Neural crest cell (in vitro differentiated cells): ENCODE measurements at places on chromosomes 7 and 10.
A peak's percentile ranks its signal among the peaks of the same experiment; 100 is the strongest.

GRCh38 chr7:30510124-30511075 lies 5.8 kb upstream of the GGCT start:
- DNase-seq = no peak

GRCh38 chr10:86392723-86393094 lies 26.1 kb upstream of the GRID1 start:
- DNase-seq = no peak

DNA sequence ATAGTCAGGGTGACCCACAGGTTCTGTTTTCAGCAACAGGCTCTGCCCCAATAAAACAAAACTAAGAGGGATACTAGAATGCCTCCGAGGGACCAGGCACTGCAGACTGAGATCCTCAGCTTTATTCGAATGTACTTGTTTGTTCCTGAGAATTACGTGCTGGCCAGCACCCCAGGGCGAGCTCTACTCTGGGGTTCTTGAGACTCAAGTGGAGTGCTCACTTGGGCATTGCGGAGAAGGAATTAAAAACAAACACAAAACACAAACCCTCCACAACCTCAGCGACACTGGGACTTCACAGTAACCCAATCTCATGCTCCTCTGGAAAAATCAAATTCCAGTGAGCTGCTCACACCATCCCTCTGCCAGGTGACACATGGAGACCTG lies 250.7 kb downstream of the TNS3 start:
- no peak for DNase-seq

- no peak for DNase-seq
Observed at GRCh38 chr10:60429084-60429849, 39.6 kb upstream of the ANK3 start.

GRCh38 chr7:30750010-30750409 lies 1.9 kb upstream of the INMT start:
- DNase-seq = no peak

GRCh38 chr10:96655461-96656197 lies 64.7 kb downstream of the PIK3AP1 start:
- no peak for DNase-seq

- DNase-seq = no peak
Observed at GRCh38 chr7:132680590-132680989, 104.3 kb upstream of the PLXNA4 start.

DNA sequence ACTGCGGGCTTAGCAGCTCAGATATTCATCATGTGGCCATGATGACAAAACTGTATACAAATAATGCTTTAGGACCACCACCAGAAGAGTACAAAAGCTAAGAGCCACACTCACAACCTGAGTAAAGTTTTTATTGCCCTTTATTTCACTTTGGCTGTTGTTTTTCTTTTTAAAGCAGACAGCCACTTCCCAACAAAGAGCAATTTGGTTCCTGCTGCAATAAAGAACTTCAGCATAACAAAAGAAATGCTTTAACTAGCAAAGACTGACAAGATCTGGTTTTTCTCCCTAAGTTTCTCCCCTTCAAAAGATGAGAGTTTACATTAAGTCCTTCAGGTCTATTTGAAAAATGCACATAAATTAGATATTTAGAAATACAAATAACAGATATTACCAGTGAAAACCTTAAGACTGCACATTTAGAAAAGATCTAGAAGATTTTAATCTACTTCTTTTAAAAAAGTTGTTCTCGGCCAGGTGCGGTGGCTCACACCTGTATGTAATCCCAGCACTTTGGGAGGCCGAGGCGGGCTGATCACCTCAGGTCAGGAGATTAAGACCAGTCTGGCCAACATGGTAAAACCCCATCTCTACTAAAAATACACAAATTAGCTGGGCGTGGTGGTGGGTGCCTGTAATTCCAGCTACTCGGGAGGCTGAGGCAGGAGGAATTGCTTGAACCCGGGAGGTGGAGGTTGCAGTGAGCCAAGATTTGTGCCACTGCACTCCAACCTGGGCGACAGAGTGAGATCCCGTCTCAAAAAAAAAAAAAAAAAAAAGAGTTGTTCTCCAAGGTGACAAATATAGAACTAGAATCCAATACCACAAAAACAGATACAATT lies 59.4 kb downstream of the WAPL start:
- no peak for DNase-seq

DNA sequence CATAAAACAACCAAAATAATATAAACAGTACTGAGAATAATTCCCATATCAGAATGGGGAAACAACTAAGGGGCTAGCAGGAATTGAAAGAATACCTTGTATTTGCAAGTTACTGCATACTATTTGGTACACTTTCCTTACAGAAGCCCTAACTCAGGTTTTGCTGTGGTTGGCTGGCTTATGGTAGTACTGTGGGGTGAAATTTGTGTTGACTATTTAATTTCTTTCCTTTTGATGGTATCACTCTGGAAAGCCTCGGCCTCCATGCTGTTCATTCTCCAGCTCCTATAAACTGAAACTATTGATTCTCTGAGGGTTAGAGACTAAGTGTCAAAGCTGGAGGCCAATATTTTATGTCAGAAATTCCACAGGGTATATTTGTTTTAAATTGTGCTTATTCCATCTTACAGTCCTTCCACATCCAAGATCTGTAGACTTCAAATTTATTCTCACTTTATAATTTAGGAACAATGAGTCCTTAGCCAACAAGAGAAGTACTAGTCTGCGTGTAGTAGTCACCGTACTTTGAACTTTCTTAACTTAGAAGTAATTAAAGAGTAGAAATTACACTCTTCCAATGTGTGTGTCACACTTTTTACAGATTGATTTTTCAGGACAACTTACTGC lies 13.4 kb downstream of the SKIDA1 start:
- no peak for DNase-seq

DNA sequence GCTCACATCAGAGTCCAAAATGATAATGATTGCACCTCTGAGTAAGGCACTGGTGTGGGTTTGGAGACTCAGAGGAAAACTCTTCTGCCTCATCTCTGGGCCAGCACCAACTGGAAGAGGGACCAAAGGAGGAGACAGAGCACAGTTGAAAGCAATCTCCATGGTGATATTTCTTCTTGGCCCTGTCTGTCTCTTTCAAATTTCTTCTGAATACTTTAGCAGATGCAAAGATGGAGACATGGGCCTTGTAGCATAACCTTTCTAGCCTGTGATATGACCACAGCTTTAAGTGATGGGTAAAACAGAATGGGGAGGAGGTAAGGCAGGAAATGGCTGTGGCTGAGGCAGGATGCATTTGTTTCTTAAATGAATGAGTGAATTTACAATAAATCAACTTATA lies 12.2 kb upstream of the GIMAP7 start:
- no peak for DNase-seq

DNA sequence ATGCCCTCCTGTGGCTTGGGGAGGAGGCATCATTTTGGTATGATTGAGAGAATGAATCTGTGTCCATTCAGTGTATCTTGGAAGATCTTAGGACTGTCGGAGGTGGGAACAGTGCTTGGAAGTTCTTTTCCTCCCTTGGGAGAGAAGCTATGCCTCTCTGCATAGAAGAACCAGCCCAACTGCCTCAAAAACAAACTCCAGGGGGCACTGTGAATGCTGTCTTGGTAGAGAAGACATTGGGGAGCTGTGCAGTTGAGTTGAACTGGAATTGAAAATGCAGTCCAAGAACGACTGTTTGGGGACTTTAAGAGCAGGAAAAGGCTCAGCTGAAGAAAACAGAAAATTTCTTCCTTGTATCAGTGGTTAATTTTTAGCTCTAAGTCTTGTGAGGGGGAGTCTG lies 4.9 kb upstream of the GJD4 start:
- no peak for DNase-seq

GRCh38 chr7:18399436-18400235 lies 95.9 kb upstream of the HDAC9 start:
- DNase-seq = no peak

DNA sequence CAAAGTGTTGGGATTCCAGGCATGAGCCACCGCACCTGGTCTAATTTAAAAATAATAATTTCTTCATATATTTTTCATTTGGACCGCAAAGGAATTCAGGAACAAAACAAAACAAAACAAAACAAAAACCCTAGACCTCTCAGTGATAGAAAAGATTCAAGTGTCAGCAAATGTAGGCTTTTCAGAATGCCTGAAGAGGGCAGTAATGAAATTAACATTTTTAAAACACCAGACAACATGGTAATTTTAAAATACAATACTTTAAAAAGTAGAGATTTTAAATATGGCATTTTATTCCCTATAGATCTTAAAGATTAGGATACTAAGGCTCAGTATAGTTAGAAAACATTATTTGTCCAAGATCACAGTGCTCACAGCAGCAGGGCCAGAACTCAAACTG lies 36.6 kb downstream of the DNMBP start:
- no peak for DNase-seq

DNA sequence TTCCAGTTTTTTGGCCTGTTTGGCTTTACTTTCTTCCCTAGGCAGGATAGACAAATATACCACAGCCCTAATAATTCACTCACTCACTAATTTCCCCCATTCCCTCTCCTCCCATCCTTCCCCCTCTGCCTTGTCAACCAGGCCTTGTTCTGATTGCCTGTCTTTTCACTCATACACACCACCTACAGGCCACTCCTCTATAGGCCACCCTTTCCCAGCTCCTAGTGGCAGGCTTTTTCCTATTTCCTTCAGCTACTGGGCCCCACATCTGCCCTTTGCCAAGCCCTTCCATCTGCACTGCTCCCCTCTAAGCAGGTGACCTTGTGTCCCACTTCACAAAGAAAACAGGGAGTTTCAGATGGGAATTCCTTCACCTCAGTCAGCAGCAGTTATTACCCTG lies 59.8 kb upstream of the MSRB2 start:
- DNase-seq = no peak

GRCh38 chr7:73683788-73684693 lies 644 bp downstream of the BUD23 start:
- DNase-seq = no peak

- peak; percentile 55 for DNase-seq
Observed at GRCh38 chr10:133379152-133379800, at the start of gene PAOX. TSS of gene PAOX (plus strand) at chr10:133379262. CDS start at chr10:133379317, 55 bp downstream.

DNA sequence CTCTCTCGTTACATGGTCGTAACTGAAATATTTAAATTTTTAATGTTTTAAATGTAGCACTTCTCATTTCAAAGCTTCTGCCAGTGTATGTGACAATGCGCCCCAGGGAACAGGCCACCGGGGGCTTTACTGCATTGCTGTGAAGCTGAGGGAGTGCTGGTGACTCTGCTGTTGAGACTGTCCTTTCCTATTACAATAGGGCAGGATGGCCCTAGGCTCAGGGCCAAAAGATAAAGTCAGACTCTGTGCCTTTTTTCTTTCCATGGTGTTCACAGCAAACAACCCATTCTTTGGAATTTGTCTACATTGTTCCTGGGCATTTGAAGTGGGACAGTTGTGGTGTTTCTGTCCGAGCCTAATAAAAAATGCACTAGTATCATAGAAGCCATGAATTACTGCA lies 107.3 kb downstream of the GALNT11 start:
- no peak for DNase-seq

- DNase-seq = no peak
Observed at GRCh38 chr10:67079126-67079525, 153.3 kb downstream of the LRRTM3 start.

DNA sequence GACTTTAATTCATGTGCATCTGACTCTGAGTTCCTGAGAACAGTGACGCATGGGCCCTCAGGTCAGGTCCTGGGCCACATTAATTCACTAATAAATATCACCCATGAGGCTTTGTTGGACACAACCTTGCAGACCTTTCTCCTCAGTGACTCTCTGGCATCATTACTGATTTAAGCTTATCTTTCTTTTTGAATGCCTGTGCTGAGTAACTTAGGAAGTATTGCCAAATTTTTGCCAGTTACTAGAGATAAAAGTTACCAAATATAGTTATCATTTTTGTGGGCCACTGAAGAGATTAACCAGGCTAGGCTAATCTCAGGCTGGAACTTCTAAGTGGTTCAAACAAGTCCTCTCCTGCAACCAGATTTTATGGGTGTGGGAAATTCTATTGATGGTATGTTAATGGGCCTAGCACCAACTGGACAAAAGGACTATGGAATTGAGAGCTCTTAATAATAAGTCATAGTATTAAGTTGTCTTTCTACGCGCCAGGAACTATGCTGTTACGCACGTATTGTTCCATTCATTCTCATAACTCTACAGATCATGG lies 28.8 kb upstream of the PRTFDC1 start:
- no peak for DNase-seq

GRCh38 chr10:2886662-2887061 lies 180.7 kb upstream of the PFKP start:
- DNase-seq = no peak

GRCh38 chr10:77311186-77311585 lies 326.4 kb downstream of the KCNMA1 start:
- no peak for DNase-seq

DNA sequence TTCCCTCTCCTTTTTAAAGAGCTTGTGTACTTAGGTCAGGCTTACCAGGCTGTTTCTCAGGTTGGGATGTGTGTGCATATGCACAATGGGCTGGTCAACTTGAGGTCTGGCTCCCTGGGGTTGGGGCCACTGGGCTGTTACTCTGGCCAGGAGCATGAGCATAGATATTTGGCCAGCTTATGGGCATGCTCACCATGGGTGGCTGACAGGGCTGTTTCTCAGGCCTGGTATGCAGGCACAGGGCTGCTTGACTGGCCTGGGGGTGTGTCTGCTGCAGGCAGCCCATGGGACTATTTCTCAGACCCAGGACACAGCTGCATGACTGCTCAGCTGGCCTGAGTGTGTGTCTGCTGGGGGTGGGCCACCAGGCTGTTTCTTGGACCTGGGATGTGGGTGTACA lies 34.6 kb downstream of the SCART1 start:
- no peak for DNase-seq

DNA sequence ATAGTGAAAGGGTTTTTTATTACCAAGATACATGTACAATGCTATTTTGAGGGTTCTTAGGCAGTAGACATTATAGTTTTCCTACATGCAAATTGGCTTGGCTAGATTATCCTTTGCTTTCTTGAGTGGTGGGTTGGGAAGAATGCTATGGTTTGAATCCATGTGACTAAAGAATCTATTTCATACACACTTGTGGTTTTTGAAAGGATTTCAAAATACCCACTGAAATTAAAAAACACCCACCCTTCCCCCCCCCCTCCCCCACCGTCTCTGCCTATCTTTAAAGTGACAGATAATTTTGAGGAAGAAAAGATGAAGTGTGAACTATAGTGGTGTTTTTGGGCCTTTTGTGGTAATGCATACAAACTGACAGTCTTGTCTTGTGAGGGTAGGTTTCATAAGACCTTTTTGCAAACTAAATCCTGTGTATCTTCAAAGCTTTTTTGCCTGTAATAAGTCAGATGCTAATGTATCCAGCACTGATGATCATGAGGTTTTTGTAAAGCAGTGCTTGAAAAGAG lies 90.9 kb downstream of the TPST1 start:
- DNase-seq = no peak

DNA sequence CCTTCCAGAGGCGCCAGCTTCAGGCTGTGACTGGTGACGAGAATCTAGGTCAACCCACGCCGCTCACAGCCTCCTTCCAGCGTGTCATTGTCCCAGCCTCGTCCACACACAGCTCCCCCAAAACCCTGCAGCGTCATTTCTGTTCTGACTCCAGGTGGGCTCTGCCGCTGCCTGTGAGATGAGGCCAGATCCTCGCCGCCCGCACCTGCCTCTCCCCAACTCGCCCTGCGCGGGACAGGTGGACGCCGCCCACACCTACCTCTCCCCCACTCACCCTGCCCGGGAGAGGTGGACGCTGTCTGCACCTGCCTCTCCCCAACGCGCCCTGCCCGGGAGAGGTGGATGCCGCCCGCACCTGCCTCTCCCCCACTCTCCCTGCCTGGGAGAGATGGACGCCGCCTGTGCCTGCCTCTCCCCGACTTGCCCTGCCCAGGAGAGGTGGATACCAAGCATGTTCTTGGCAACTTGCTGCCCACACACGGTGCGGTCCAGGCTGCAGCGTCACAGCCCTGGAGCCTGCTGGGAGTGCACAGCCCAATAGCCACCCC lies 32.0 kb upstream of the CFAP46 start:
- DNase-seq = no peak

- no peak for DNase-seq
Observed at GRCh38 chr7:159114981-159115380, 29.7 kb downstream of the VIPR2 start.
